ENCODE measurements at places on chromosomes 6 and 20.

- peak; percentile 21 for DNase-seq
Observed at GRCh38 chr6:11229655-11230046, 2.8 kb downstream of the NEDD9 start.

- DNase-seq: peak; percentile 96
Observed at GRCh38 chr6:149499066-149499465, 14.3 kb upstream of the ZC3H12D start.

DNA sequence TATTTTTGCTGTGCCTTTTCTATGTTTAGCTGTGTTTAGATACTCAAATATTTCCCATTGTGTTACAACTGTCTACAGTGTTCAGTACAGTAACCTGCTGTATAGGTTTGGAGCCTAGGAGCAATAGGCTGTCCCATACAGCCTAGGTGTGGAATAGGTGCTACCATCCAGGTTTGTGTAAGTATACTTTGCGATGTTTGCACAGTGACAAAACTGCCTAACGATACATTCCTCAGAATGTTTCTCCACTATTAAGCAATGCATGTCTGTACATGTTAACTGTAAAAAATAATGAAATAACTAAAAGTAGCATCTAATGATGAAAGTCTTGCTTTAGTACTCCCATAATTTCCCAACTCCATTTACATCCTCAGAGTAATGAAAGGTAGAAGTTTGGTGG, 46.0 kb downstream of the SERAC1 start:
- DNase-seq: no peak

- DNase-seq: no peak
Observed at GRCh38 chr6:157069585-157069984, 253.7 kb downstream of the TMEM242 start.

DNA sequence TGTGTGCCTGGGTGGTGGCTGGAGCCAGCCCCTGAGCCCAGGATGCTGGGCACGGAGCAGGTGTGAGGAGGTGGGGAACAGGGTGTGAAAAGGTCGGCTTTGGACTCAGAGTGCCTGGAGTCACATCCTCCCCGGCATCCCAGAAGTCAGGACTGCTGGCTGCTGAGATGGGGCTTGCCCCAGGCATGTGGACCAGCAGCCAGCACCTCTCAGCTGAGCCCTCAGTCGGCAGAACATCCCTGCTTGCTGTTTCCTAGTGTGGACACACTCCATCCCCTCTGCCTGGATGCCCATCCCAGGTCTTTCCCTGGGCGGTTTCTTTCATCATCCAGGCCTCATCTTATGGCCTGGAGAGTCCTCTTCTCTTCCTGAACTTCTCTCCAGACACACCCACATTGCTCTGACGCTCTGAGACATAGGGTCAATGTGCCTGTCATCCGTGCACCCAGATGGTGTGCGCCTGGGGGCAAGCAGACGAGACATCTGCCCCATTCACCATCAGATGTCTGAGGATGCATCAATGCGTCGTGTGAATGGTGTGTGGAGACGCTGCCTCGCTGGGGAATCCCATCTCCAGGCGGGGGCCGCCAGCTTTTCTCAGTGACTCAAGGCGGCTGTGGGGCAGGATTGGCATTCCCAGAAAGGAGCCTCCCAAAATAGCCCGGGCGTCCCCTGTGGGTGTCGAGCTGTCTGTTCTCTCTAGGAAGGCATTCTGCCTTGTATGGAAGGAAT, 104.2 kb downstream of the SYCP2 start:
- no peak for DNase-seq

- peak; percentile 80 for DNase-seq
Observed at GRCh38 chr6:35810971-35811698, 6.0 kb downstream of the LHFPL5 start.

GRCh38 chr6:5994234-5994998, 12.3 kb downstream of the NRN1 start:
- no peak for DNase-seq

DNA sequence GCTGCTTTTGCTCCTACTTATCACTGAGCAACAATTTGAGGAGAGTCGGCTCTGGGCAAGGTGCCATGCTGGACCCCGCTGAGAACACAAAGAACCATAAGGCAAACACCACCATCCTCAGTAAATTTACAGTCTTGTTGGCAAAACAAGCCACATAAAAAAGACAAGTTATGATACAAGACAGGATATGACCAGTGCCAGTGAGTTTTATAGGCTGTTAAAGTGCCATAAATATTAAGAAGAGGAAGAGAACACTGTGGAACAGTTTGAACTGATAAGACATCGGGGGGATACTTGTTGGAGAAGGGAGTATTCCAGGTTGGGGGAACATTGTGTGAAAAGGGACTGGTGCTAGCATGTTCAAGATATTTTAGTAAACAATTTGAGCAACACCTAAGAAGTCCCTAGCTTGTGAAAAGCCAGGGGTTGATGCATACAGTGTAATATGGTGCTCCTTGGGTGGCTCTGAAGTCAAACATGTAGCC, 25.3 kb upstream of the RIPOR2 start:
- no peak for DNase-seq

DNA sequence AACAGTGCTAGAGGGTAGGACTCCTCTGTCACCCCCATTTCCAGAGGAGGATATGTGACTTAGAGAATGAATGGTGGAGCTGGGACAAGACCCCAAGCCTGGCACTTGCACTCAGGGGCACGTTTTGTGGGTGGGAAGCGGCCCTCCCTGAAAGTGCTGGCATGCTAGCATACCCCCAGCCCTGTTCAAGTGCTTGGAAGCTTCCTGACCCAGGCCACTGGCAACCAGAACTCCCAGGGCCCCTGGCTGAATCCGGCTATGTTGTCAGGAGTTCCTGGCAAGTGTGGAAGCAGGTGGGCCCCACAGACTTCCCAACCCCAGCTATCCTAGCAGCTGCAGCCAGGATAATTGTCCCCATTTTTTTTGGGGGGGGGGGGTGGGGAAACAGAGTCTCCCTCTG, 35.6 kb upstream of the TGM2 start:
- no peak for DNase-seq

- peak; percentile 68 for DNase-seq
Observed at GRCh38 chr6:151014404-151015100, 149.1 kb downstream of the MTHFD1L start.

DNA sequence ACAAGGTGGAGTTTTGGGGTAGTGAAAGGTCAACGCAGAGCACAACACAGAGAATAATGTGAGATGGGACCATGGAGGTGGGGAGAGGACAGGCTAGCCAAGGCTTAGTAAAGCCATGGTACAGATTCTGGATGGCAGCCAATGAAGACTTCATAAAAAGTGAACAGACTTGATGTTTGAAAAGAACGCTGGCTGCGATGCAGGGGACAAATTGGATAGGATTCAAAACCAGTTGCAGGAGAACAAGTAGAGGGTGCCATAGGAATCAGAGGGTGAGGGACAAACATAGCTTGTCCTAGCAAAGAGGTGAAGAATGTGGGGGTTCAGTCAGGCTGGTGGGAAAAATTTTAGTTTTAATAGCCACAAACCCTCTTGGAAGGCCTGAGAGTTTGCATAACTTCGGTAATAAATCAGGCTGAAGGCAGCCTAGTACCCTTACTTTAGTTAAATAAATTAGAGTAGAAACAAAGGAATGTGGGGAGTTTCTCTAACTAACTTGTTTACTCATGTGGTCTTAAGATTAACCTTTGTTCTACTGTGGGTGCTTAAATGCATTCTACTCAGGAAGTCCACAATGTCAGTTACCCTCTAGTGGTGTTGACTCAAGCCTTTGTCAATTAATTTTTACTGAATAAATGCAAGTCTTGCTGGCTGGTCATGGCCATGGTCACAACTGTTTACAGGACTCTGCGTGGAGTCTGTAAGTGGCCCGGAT, 216.4 kb downstream of the C6orf118 start:
- no peak for DNase-seq

DNA sequence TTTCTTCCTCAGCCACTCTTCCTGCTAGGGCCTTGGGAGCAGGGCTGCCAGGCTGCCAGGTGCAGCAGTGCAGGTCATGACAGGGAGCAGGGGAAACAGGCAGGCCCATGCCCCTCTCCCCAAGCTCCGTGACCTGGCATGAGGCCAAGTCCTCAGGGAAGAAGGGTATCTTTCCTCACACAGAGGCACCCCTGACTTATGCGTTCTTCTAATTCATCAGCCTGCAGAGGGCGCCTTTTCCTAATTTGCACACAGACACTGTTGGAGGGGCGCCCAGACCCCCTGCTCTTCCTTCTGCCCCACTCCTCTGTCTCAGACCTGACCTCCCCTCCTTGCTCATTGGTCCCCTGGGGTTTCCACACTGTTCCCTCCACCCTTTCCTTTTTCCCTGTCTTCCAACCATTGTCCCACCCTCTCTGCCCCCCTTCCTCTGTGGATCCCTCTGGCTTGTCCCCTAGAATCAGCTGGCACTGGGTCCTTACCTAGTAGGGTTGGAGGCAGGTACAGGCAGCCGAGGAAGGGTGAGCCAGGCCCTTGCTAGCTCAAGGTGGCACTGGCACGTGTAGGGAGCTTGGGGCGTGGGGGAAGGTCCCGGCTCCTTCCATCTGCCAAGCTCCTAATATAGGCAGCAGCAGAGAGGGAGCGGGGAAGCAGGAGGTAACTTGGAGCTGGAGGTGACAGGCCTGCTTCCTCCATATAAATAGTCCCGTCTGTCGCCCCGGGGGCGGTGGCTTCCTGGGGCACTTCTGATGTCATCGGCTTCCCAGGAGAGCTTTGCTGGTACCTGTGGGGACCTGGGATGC, 154.9 kb upstream of the MLN start:
- DNase-seq: peak; percentile 14

GRCh38 chr6:33981861-33982260, 164.0 kb downstream of the GRM4 start:
- no peak for DNase-seq

- DNase-seq: no peak
Observed at GRCh38 chr20:47280228-47280627, 76.3 kb downstream of the ZMYND8 start.

Data from ELR (cell line).